ENCODE measurements at places on chromosomes 16 and 17.

DNA sequence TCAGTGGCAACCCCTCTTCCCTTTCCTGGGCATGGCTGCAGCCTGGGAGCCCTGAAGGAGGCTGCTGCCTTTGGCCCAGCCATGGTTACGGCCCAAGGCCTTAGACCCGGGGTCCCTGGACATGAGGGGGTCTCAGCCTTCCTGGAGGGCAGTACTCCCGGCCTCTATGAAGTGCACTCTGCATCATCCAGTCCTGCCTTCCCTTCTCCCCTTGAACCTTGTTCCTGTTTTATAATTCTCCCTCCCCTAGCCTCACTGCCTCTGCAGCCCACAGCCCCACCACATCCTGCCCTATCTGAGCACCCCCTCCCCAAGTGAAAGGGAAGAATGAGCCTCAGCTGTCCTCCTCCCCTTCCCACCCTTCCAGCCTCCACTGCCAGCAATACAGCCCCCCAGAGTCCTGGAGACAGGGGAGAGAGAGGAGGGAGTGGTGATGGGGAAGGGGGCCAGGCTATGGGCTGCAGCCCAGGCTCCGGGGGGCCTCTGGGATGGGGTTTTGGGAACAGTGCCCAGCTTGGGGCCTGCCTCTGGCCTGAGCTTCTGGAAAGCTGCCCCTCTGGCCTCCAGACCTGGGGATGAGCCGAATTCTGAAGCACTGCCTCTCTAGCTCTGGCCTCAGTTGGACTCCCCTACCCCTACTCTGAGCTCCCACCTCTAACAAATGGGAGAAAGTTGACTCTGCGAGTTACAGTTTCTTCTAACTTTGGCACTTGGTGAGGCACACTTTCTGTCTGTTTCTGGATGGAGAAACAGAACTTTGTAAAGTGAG, 7.6 kb downstream of the CCR7 start:
- DNase-seq = no peak

DNA sequence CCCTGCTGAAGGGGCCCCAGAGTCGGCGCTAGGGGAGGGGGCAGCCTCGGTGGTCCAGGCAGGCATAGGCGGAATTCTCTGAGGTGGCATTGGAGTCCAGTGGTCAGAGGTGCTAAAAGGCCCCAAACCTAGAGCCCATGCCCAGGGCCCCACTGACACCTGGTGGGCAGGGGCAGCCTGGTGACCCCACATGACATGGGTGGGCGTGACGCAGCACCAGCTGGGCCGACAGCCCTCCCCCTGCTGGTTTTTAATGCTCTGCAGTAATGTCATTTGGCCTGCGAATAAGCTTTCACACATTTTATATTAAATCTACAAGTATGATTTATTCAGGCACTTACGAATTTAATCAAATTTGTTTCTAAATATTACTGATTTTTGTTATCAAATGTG, 2.1 kb upstream of the RNPS1 start:
- DNase-seq = no peak

GRCh38 chr16:72137380-72138063, 34.4 kb downstream of the PMFBP1 start:
- peak; percentile 23 for DNase-seq

GRCh38 chr17:2181206-2181896, 122.2 kb downstream of the SMG6 start:
- DNase-seq = no peak

- no peak for DNase-seq
Measured at GRCh38 chr17:28478712-28479615, 5.5 kb downstream of the SLC13A2 start.

GRCh38 chr17:28270926-28271325, 48.1 kb upstream of the TMEM97 start:
- DNase-seq = no peak

GRCh38 chr16:78462288-78463208, 363.1 kb downstream of the WWOX start:
- DNase-seq = no peak

- DNase-seq = no peak
Measured at GRCh38 chr16:79041206-79041605, 559.3 kb downstream of the MAF start.

DNA sequence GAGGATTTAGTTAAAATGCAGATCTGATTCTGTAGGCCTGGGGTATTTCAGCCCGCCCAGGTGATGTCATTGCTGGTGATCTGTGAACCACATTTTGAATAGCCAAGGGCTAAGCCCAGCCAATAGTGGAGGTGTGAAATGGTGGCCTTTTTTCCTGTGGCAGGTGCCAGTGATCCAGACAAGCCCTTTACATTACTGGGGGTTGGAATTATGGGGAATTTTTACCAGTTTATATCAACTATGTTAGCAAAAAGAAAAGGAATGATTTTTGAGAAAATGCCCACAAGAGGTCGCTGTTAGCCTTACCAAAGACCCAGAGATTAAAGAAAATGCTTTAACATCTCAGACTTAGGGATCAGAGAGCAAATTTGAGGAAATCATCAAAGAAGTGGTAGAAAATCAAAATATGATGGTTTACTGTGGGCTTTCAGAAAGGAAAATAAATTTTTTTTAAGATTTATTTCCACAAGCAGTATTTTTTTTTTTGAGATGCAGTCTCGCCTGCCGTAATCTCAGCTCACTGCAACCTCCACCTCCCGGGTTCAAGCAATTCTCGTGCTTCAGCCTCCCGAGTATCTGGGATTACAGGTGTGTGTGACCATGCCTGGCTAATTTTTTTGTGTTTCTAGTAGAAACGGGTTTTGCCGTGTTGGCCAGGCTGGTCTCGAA, 3.9 kb downstream of the VPS35L start:
- peak; percentile 75 for DNase-seq

DNA sequence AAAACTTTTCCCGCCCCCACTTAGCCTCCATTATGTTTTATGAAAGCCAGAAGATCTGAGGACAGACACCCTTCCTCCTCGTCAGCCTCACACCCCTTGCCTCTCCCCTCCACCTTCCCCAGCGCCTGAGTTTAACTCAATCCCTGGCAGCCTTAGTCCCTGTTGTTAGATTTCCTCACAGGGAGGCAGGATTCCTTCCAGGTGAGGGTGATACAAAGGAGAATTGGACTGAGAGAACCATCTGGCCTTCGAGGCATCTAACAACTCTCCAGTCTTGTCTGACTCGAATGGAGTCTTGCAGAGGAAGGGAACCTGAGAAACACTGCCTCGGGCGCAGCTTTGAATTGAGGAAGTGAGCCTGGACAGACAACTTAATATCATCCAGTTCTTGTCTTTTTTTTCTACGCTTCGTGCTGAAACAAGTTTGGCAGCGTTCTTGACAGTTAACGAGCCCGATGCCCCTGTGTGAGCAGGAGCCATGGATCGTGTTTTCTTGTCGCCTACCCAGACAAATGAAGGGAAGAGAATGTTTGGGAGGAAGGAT, 1.3 kb upstream of the ZNF768 start:
- peak; percentile 87 for DNase-seq

- DNase-seq = no peak
Measured at GRCh38 chr17:69503711-69504110, 89.2 kb downstream of the MAP2K6 start.

DNA sequence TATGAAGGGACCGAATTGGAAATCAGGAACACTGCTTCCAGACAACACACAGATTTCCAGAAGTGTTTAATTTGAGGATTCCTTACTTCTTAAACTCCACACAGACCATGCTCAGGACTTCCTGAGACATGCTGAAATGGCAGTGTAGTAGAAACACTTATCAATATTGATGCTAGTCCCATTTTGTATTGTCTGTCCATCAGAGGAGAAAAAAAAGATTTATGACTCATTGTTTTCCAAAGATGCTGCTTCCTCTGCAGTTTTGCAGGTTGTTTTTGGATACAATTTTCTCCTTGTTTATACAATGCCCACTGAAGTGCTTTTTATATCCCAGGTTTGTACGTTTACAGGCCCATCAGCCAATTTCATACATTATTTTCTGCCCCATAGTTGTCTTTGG, 68.3 kb upstream of the TANC2 start:
- DNase-seq = no peak

GRCh38 chr17:17325228-17325627, 22.1 kb downstream of the NT5M start:
- DNase-seq = no peak

DNA sequence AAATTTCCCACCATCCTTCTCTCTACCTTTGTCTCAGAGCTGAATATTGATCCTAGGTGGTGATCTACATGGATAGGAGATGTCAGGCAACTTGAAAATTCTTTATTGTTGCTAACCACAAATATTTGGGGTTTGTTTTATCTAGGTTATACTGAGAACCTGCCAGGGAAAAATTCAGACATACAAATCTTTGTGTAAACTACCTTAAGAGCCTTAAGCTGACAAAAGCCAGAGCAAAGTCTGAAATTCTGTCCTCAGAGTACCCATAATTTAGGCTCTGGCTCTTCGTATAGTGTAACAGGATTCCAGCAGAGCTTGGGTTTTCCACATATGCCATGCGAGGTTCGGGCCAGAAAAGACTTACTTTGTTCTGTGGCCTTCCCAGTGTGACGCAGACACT, 406.7 kb upstream of the MAF start:
- DNase-seq = no peak

- DNase-seq = no peak
Measured at GRCh38 chr17:45372325-45372869, 55.6 kb upstream of the MAP3K14 start.

DNA sequence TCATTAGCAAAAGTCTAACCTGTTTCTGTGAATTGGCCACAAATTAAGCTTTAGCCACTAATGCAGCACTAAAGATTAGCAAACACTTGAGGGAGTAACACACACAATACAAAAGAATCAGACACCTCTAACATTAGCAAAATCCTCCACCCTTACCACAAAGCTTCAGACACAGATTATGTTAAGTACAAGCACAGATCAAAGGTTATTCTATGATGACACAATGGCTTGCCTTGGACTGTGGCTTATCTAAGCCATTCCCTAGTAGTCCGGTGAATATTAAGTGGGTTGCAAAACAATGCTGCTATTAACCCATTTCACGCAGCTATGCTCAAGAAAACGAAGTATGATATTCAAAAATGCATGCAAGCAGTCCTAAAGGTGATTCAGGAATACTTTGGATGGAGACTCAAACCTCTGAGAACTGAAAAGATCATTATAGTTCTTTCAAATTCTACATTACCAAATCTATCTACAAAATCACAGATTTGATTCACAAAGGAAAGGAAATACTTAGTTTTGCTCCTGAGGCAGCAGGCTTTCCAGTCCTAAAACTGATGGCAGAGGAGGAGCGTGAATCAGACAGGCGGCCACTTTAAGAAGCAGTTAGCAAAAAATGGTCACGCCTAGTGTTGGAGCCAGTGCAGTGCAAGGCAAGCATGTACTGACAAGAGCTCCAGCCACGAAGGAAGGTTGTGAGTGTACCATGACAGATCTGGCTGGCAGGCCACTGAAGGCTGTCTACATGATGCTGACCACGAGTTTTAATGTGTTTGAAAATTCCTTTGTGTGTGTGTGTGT, 67.2 kb downstream of the PARN start:
- DNase-seq = peak; percentile 13

- no peak for DNase-seq
Measured at GRCh38 chr16:75029854-75030253, 31.0 kb downstream of the ZNRF1 start.

- DNase-seq = no peak
Measured at GRCh38 chr16:56245197-56245596, 53.9 kb downstream of the GNAO1 start.

GRCh38 chr17:37043201-37043600, 94.4 kb downstream of the AATF start:
- DNase-seq = peak; percentile 63

DNA sequence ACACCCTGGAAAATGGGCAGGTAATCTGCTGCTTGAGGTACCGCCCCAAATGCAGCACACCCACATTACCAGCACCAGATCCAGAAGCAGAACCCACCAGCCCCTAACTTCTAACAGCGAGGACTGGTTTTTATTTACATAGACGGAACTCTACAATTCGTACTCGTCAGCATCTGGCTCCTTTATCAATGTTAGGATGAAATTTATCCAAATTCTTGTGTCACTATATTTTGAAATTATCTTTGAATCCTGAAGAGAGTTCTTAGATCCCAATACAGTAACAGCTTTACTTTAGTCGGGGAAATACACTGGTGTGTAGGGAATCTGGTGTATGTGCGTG, 332 bp upstream of the ALG1 start:
- DNase-seq = no peak

DNA sequence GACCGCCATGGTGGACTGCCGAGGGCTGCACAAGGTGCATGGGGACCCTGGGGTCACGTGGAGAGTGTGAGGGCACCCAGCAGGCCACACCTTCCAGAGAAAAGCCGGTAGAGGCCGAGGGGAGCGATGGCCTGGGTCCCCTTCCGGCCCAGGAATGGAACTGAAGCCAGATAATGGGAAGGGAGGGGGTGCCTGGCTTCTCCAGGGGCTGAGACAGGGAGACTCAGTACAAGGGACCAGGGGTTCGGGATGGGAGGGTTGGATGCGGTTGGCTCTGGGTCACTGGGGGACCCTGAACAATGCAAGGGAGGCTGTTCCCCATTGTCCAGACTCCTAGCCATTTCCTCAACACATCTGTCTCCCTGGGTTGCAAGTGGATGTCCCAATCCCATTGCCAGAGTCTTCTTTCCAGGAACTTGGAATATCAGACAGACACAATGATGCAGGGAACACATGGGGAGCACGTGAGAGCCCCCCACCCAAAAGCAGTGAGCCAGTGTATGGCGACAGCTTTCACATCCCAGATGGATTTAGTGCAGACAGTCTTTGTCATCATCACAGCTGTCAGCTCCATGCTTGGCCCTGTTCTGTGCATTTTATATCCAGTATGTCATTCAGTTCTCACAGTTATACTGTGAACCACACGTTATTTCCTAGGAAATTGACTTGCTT, 23.6 kb upstream of the DNAI2 start:
- DNase-seq = no peak

DNA sequence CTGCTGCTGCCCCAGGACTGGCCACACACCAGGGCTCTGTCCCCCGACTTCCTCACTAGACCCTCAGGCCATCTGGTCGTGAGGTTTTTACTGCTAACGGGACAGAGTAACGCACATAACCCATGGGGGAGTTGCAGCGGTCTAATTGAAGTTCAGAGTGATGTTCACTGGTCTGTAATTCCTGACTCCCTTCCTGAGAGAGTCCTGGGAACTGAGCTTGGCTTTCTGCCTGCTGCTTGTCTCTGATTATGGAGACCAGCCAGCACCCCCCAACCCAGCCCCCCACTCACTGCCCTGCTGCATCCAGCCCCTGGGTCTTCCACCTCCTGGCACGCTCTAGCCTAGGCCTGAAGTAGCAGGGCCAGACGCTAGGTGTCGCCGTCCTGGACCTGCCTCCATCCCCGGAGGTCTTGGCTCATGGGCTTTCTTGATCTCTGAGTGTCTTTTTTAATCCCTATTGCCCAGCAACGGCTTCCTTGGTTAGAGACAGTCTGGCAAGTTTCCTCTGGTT, 192.9 kb downstream of the CCDC182 start:
- DNase-seq = peak; percentile 36

GRCh38 chr17:32995416-32996045, 3.9 kb downstream of the SPACA3 start:
- no peak for DNase-seq

GRCh38 chr16:89093602-89094251, at the start of gene ACSF3:
TSS of gene ACSF3 (plus strand) at chr16:89093852. CDS start at chr16:89100682, 6,830 bp downstream.
- peak; percentile 60 for DNase-seq

Measured in NCI-H69 (cell line).